ENCODE measurements at places on chromosomes 13 and 19. TPM values are rescaled to one million over a fixed set of nuclear protein-coding genes. Genes with fewer than 3 reads are reported as not detected.

DNA sequence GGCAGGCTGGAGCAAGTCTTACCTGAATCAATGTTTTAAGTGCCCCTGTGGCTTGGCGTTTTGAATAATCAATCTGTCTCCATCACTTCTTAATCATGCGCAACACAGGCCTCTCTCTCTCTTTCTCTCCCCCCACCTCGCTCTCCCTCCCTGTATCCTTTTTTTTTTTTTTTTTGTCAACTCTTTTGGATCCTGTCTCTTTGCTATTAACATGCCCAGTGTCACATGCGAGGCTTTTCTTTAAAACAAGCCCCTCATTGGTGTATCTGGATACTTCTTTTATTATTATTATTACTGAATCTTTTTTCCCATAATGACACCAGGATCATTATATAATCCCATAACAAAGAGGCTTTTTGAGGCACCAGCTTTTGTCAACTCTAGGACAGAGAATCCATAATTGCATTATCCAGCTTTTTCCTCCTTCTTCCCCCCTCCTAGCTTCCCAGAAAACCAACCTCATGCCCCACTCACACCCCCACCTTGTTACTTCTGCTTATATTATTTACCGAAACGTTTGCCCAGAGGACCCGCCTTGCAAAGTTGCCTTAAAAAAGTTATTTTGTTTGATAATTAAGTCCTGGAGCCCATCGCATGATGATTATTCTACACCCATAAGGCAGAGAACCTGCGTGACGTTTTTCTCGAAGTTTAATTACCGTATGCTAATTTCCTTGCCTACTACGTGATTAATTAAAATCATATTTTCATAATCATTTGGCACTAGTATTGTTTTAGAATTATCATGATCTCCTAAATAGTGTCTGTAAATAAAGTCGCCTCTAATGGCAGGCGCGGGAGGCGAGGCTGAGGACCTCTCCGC, 148.1 kb upstream of the ZNF536 start:
- no peak for DNase-seq

GRCh38 chr13:33782631-33783030, 35.3 kb upstream of the RFC3 start:
- DNase-seq: no peak

Gene NBEA
- total RNA-seq: 2.9 TPM

DNA sequence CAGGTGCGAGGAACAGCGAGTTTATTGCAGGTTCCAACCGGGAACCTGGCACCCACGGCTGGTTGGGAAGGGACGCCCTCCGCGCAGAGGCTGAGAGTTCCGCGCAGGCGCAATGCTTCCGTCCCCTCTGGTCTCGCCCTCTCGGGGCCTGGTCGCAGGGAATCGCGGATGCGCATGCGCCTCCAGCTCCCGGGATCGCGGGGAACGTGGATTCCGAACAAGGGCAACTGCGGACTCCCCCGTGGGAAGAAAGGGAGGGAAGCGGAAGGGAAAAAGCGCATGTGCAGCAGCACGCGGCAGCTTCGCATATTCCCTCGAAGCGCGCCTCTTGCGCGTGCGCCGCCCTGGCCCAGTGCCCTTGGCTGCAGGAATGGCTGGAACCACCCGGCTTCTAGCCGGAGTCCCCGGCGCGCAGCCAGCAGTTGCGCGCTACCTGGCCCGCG, 1.1 kb downstream of the TSSK6 start:
- no peak for DNase-seq

Gene HPN
- total RNA-seq: not detected

- DNase-seq: no peak
Measured at GRCh38 chr13:85808811-85809210, 9.6 kb upstream of the SLITRK6 start.

DNA sequence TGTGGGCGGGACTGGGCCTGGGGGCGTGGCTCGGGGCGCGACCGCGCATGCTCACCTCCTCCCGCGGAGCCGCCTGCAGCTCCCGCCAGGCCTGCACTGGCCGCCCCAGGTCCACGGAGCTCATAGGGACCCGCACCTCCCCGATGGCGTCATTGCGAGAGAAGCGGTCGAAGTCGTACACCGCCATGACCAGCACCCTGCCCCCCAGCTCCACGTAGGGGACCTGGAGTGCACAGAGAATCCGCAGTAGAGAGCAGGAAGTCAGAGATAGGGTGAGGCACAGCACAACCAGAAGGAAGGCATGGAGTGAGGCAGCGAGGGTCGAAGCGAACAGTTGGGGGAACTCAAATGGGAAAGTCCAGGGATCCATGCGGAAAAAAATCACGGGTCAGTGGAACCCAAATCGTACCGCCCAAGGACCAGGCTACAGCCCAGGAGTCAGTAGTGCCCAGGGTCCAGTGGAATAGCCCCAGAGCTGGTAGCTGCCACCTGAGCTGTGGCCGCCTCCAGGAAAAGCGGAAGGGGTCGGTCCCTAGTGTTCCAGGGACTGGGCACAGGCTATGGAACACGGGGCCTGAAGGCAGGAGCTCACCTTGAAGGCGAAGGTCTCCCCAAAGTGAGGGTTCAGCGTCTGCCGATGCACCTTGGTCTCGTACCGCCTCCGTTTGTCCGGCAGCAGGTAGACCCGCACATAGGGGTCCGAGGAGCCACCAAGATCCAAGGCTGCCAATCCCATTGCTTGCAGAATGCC, 4.8 kb downstream of the SYT5 start:
- DNase-seq: no peak

DNA sequence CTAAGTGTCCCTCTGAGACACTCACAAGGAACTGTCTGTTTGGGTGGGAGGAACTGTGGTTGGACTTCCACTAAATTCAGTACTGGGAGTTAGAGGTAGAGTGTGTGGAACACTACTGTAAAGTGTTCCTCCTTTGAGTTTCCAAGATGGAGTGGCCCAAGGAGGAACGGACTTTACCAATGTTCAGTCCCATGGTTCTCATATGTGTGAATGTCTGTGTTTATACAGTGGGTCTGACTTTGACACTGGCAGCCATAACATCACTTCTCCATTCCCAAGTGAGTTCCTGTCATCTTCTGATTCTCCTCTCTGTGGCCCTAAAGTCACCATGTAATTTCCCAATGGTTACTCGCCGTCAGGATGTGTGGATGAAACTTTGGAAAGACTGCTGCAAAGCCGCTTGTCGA, 136.8 kb upstream of the SERP2 start:
- DNase-seq: no peak

DNA sequence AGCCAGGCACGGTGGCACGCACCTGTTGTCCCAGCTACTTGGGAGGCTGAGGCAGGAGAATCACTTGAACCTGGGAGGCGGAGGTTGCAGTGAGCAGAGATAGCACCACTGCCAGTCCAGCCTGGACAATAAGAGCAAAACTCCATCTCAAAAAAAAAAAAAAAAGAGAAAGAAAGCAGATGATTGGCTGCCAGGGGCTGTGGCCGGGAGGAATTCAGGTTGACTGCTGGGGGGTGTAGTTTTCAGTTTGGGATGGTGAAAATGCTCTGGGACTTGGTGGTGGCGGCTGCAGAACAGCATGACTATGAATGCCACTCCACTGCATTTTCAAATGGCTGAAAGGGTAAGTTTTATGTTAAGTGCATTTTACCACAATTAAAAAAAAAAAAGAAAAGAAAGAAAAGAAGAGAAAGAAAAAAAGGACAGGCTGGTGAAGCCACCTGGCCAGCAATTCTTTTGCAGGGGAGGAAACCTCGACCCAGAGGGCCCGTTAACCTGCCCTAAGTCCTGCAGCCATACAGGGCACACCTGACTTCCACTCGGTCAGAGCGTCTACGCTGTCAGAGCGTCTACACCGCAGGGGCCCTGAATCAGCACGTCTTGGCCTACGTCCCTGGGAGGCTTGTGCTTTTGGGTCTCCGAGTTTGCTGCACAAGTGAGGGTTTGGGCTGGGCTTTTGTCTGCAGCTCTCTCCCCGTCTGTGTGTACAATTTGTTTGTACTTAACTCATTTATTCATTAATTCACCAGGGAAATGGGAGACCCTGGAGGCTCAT, 3.6 kb downstream of the ISOC2 start:
- no peak for DNase-seq

DNA sequence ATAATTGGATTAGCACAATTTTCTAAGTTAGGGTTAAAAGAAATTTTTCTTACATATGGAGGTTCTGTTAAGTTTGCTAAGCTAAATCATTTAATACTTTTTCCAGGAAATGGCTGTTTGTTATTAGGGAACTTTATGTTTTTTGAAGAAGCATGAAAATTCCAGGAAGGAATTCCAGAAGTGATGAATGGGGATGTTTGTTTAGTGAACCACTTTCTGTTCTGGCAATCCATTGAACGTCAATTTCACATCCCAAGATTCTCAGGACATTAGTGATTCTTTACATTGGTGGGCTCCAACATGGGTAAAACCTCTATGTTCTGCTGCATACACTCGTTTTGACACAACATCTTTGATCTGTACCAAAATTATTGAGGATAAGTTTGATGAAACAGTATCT, 534.4 kb downstream of the IRS2 start:
- DNase-seq: no peak

DNA sequence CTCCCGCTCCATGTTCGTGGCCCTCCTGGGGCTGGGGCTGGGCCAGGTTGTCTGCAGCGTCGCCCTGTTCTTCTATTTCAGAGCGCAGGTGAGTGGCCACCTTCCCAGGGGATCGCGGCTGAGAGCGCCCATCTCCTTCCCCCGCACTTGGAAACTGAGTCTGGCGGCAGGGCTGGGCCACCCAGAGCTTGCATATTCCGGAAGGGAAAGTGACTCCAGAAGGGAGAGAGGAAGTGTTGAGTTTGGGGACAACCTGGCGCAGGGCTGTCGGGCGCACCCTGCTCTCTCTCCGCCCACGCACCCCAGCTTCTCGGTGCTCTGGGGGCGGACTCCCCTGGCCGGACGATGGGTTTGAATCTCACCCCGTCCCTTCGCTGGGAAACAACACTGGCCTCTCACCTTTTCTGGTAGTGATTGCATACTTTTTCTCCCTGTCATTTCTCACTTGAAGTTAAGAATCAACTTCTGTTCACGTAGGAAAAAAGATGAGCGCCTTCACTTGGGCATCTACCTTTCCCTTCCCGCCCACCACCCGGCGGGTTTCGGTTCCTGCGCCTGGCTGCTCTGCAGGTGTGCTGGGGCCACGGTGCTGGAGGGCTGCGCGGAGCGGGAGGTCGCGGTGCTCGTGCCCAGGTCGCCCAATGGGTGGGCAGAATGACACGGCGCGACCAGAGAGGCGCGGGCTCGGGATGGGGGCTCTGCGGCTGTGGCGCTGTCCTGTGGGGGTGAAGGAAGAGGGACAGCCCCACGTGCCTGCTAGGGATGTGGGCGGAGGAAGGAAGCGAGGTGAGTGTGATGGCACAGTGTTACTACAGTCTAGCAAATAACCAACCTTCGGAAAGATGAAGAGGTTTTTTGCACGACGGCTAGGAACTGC, 721 bp downstream of the TNFSF11 start:
- DNase-seq: no peak

Gene KLK2
- total RNA-seq: not detected

GRCh38 chr19:20607943-20608342, 42.4 kb upstream of the ZNF737 start:
- no peak for DNase-seq

Gene LILRA1
- not detected for total RNA-seq

GRCh38 chr13:113915012-113915763, 51.3 kb upstream of the GAS6 start:
- DNase-seq: no peak

Gene ODAD3
- 0.54 TPM for total RNA-seq

GRCh38 chr13:50484472-50485113, 358.9 kb downstream of the DLEU7 start:
- no peak for DNase-seq

GRCh38 chr19:57008432-57008831, 111.4 kb upstream of the USP29 start:
- DNase-seq: no peak

Gene ZNF85
- total RNA-seq: 21.9 TPM

Gene SEMA6B
- total RNA-seq: 1.6 TPM

Measured in M059J (cell line).